Fibroblast of the conjunctiva (primary cell): ENCODE measurements at places on chromosomes 3 and 15.

GRCh38 chr15:88331291-88331690 lies 74.8 kb upstream of the NTRK3 start:
- DNase-seq, result no peak

DNA sequence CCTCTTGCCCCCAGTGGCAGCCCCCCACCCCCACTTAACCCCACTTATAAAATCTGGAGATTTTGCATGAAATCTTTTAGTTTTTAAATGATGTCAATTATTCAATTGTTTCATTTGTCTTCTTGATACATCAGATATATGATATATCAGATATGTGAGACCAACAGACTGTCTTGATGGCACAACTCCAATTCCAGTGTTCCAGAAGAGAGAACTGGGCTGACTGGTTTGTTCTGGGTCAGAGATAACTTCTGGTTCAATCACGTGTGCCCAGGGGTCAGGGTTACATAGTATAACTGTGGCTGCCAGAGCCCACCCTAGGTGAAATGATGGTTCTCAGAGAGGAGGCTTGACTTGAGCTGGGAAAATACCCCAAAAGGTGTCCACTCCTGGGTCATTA lies 32.4 kb upstream of the ATG7 start:
- no peak for DNase-seq

GRCh38 chr3:184598574-184598927 lies 37.0 kb downstream of the EPHB3 start:
- no peak for DNase-seq

GRCh38 chr3:158267015-158267414 lies 157.1 kb downstream of the RSRC1 start:
- DNase-seq, result no peak

DNA sequence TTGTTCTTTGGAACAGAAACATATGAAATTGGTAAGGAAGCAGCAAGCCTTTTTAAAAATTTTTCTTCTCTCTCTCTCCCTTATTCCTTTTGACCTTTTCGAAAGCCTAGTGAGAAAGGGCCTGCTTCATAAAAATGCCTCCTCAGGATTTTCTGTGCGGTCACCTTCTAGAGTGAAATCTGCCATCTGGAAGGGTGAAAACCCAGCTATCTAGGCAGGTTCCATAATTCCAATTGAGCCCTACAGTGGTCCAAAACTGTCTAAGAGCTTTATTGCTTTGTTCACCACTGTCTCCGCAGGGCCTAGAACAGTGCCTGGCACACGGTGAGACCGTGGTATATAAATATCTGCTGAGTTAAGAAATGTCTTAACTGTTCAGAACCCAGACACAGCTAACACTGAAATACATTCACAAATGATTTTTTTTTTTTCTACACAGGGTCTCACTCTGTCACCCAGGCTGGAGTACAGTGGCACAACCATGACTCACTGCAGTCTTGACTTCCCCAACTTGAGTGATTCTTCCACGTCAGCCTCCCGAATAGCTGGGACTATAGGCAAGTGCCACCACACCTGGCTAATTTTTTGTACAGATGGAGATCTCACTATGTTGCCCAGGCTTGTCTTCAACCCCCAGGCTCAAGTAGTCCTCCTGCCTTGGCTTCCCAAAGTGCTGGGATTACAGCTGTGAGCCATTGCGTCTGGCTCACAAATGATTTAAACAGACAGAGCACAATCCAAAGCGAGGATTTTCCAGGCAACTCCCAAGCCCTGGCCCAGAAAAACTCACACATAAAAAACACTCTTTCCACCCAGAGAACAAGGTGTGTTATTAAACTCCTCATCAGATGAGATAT lies 64.4 kb downstream of the FRMD4B start:
- no peak for DNase-seq

GRCh38 chr3:30493911-30494311 lies 112.5 kb upstream of the TGFBR2 start:
- peak; percentile 85 for DNase-seq

GRCh38 chr3:39329493-39329892 lies at the start of gene CCR8:
TSS of gene CCR8 (plus strand) at chr3:39329709. CDS start at chr3:39332332, 2,623 bp downstream.
- no peak for DNase-seq
